Stimulated activated CD4-positive, alpha-beta T cell treated with anti-CD3 and anti-CD28 coated beads, Interleukin-1b, Interleukin-23, amount 100 ng/mL, for 24 hours (primary cell): ENCODE measurements at places on chromosomes 1 and 21.

- no peak for DNase-seq
Measured at GRCh38 chr1:95409901-95410300, 175.9 kb downstream of the RWDD3 start.

DNA sequence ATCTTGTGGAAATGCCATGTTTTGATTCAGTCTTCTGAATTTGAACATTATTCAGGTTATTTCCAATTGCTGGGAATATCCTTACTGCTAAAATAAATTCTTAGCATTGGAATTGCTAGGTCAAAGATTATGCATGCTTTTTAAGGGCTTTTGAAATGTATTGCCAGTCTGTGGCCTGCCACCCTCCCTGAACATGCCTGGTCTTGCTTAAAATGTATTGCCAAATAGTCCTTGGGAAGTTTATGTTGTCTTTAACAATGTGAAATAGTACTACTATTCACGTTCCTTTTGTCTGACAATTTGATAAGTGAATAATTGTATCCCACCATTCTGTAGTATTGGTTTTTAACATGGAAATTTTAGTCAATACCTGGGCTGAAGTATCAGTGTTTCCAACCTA is 13.6 kb downstream of the TARDBP start:
- no peak for DNase-seq

- DNase-seq: no peak
Measured at GRCh38 chr1:67691712-67692111, 6.7 kb downstream of the GADD45A start.

DNA sequence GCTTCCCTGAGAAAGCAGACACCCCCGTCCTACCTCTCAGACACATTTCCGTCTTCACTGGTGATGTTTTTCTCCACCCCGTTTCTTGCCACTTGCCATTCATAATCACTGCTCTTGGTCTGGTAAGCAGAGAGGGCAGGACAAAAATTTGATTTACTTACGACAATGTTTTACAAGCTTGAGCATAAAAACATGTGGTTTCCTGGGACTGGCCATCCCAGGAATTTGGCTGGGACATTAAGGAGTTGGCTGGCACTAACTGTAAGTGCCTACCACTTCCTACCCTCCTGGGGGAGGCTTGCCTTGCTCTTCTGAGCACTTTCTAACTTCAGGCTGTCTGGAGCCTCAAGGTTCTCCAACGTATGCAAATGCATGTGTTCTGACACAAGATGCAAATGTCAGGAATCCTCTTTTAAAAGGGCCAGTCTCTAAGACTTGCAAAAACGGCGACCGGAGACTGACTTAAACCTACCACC is 24.2 kb downstream of the ZBTB18 start:
- DNase-seq: no peak

DNA sequence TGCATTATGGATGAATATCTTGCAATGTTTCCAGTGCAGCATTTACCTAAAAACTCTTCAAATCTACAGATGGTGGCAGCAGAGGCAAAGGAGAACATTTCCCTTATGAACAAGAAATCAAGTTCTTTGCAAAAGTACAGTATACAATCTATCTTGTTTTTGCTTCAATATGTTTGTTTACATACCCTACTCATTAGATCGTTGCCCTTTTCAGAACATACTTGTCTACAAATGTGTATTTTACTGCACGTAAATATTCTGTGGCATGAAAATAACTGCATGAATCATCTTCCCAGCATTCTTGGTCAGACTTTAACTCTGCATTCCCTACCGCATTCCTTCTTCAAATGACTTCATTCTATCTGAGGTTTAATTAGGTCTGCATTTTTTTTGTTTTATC is 212.7 kb downstream of the ZP4 start:
- no peak for DNase-seq

GRCh38 chr1:233042834-233043233 is 92.4 kb downstream of the NTPCR start:
- no peak for DNase-seq

- no peak for DNase-seq
Measured at GRCh38 chr1:114470681-114471080, 40.3 kb downstream of the TRIM33 start.

- DNase-seq: no peak
Measured at GRCh38 chr1:54952950-54953718, 27.3 kb upstream of the TMEM61 start.

- DNase-seq: no peak
Measured at GRCh38 chr1:77263708-77264107, 18.1 kb upstream of the AK5 start.

DNA sequence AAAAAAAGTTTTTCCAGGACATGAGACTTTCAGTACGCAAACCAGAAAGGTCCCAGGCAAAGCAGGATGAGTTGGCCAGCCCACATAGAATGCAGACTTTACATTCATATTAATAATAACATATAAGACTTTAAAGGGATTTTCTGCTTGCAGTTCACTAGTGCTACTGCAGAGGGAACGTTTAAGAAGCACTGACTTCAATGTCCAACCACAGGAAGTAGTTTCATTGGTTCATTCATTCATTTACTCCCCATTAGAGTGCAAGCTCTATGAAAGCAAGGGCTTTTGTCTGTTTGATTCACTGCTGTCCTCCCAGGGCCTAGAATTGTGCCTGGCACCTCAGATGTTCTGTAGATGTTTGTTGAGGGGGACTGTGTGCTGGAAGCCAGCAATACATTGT is 11.8 kb upstream of the SERINC2 start:
- DNase-seq: no peak
